Fibroblast of skin of left quadriceps (primary cell): ENCODE measurements at places on chromosomes 12 and 14.

DNA sequence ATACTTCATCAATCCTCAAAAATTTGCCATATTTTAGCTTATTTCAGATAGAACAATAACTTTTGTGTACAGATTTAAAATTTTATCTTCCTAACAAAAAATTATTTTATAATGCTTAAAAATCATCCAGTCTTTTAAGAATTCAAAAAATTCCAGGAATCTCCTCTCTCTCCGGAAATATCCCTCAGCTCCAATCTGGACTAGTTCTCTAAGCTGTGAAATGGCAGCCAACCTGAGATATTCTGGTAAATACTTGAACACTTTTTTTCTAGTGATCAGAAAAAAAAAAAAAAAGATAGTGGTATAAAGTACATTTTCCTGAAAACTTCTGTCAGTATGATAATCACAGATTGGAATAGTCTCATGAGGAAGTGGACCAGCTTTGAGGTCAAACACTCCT, 57.6 kb downstream of the SSPN start:
- DNase-seq = no peak

GRCh38 chr12:127414636-127415035, 852.3 kb upstream of the TMEM132C start:
- no peak for DNase-seq

- no peak for DNase-seq
Observed at GRCh38 chr14:24664366-24664765, 30.4 kb upstream of the GZMB start.

DNA sequence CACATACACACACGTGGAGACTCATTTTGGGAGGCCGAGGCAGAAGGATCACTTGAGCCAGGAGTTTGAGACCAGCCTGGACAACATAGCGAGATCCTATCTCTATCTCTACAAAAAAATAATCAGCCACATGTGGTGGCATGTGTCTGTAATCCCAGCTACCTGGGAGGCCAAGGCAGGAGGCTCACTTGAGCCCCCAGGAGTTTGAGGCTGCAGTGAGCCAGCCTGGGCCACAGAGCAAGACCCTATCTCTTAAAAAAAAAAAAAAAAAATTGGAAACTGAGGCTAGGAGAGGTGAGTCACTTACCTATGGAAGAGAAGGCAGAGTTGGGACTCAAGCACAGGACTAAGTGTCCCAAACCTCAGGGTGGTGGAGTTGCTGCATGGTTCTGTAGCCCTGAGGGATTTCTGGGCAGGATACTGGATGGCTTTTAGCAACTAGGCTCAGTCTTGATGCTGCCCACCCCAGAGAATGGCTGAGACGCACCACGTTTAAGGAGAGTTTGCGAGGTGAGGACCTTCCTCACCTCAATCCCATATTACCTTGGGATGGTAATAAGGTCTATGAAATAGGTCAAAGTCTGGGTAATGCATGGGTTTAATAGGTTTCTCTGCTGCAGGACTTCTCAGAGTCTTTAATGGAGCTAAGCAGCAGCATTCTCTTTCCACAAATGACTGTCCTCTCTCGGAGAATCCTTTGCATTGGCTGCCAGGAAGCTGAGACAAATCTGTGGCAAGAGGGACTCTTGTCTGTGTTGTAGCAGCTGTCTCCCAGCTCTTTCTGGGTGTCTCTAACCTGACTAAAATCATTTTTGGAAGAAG, 35.6 kb downstream of the SH2B3 start:
- DNase-seq = no peak

DNA sequence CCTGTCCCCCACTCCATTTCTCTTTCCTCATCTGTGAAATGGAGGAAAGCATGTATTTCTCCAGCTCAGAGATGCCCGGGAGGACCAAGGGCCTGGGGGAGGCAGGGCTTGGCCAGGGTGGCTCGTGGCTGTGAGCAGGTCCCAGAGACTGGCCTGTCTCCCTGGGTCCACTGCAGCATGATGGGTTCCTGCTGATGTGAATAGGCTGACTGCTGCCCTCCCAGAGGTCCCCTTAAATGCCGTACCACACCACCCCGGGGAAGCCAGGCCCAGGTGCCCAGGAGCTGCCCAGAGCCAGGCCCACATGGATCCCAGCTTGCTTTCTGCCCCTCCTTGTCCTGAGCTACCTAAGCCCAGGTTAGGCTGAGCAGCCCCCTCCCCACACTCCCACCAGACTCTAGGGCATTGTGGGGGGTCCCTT, 158.2 kb upstream of the C14orf180 start:
- DNase-seq = no peak

GRCh38 chr12:20489645-20490044, 121.3 kb downstream of the PDE3A start:
- DNase-seq = no peak

DNA sequence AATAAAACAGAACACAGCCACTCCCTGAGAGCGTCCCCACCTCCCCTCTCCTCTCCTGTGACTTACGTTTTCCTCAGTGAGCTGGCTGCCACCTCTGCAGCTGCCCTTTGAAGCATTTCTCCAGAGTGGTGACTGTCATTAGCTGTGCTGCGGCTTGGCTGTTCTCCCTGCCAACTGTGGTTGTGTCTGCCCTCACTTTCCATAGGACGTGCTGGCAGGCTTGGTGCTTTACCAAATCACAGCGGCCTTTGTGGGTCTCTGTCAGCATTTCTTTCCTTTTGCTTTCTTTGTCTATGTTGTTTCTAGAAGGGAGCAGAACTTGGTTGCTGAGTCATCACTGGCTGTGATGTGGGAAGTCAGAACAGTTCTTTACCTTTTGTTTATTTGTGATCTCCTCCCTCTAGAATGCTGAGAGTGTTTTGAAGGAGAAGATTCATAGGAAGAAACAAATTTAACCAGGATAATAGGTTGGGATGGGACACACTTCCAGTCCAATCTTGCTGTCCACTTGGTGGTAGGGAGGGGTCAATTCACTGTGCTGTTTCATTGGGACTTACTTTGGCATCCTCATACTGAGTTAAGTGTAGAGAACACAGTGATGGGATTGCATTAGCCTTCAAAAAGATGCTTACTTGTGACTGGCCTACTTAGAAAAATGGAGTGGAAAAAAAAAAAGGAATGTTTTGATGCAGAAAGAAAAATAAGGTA, 88.2 kb downstream of the TMX1 start:
- DNase-seq = no peak

DNA sequence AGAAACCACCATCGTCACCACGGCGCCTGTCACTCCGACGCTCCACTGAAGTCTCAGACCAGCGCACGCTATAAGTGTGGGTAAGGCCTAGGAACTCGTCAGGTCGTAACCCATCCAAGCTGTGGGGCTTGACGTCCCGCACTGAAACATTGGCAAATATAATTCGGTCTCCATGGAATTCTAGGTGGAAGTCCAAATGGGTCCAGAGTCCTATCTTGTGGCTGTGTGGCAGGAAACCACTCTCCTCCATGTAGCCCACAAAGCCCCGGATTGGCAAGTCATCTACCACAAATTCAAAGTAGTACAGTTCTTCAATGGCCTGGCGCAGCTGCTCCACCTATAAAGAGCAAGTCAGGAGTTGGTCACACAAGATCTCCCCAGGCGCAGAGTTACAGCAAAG, 2.3 kb downstream of the TM9SF1 start:
- no peak for DNase-seq

- no peak for DNase-seq
Observed at GRCh38 chr14:90354551-90355298, 23.0 kb upstream of the NRDE2 start.

GRCh38 chr12:75979181-75979580, 52.4 kb downstream of the PHLDA1 start:
- no peak for DNase-seq

GRCh38 chr14:33509454-33509853, 441.4 kb downstream of the EGLN3 start:
- no peak for DNase-seq

GRCh38 chr14:37237094-37237493, 39.4 kb downstream of the MIPOL1 start:
- no peak for DNase-seq
